ENCODE measurements at places on chromosomes 5 and 9.

DNA sequence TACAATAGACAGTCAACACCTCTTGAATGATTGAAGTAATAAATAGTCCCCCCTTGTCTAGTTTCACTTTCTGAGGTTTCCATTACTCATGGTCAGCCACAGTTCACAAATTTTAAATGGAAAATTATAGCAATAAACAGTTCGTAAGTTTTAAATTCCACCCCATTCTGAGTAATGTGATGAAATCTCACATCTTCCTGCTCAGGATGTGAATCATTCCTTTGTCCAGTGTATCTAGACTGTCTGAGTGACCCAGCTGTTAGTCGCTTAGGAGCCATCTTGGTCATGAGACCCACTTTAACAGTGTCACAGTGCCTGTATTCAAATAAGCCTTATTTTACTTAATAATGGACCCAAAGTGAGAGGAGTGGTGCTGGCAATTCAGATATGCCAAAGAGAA lies 311.6 kb upstream of the PRR16 start:
- DNase-seq, result no peak

GRCh38 chr5:57316798-57317327 lies 143.0 kb downstream of the GPBP1 start:
- no peak for DNase-seq

DNA sequence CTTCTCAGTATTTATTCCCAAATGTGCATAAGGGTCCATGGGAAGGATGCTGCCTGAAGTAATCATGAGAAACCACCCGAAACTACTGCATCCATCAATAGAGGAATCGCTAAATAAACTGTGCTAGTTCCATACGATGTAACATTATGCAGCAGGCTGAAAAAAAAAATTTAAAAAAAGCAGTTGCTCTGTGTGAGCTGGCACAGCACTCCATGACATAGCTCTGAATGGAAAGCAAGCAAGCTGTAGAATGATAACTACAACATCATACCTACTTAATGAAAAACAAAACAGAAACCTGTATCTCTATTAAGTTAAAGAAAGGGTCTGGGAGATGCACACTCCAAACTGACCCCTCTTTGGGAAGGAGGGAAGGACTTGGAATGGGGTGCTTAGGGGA lies 49.3 kb downstream of the SHB start:
- DNase-seq, result no peak

DNA sequence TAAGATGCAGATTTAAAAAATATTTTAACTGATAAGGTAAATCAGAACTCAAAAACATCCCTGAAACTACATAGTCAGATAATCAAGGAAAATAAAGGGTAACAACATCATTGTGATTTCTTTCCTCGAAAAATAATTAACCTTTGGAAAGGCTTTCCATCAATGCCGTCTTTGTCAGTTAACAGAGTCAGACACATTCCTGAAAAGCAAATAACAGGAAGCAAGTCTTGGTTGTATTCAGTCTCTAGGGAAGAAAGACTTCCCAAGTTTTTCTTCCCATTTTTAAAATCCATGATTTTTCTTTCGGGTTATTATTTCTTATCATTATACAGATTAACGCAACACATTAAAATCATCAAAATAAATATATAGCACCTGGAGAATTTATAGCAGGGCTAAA lies 256.4 kb upstream of the CDH6 start:
- no peak for DNase-seq

DNA sequence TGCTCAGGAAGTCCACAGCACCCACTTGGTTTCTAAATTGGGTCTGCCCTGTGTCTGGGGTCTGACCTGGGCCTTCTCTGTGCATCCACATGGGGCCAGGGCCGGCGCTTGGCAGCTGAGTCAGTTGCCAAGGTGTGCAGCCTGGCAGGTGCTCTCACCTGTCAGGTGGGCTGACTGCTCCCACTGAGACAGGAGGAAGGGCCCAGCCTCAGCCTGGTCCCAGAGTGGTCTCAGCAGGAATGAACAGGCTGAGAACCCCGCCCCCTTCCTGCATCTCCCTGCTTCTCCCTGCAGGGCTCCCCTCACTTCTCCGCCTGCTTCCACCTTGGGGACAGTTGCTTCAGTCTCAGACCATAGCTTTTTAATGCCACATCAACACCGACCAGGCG lies 60.5 kb downstream of the BARX1 start:
- DNase-seq, result no peak

- DNase-seq, result no peak
These were observed 22.6 kb downstream of the DUSP1 start for GRCh38 chr5:172748341-172748843.

- no peak for DNase-seq
These were observed 1.1 kb downstream of the UBTD2 start for GRCh38 chr5:172282272-172283019.

DNA sequence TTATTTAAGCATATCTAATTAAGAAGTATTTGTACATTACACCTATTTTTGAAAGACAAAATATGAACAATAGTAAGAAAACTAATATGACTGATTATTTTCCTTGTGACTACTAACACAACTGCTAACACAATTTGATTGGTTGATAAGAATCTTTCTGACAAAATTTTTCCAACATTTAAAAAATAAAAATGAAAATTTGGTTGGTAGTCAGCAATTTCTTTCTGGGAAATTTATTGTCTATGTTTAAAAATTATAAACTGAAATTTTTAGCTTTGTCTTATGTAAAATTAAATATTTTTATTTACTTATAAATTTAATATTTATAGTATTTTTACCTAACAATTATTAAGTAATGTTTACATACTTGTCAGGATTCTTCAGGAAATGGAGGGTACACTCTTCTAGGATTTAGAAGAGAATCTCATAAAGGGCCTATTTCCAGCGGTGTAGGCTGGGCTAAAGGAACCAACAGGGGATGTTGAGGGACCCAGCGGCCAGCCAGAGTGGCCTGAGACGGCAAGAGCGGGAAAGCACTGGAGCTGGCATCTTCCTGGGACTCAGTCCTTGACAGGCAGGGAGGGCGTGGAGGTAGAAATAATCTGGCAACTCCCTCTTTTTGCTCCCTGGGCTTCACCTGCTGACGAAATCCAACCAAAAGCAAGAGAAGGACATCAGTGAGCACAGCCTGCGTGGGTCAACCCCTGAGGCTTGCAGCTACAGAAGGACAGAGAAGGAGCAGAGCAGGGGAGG lies 14.7 kb upstream of the FAM120A start:
- no peak for DNase-seq

GRCh38 chr9:107488375-107489143 lies 1.0 kb downstream of the KLF4 start:
- no peak for DNase-seq

DNA sequence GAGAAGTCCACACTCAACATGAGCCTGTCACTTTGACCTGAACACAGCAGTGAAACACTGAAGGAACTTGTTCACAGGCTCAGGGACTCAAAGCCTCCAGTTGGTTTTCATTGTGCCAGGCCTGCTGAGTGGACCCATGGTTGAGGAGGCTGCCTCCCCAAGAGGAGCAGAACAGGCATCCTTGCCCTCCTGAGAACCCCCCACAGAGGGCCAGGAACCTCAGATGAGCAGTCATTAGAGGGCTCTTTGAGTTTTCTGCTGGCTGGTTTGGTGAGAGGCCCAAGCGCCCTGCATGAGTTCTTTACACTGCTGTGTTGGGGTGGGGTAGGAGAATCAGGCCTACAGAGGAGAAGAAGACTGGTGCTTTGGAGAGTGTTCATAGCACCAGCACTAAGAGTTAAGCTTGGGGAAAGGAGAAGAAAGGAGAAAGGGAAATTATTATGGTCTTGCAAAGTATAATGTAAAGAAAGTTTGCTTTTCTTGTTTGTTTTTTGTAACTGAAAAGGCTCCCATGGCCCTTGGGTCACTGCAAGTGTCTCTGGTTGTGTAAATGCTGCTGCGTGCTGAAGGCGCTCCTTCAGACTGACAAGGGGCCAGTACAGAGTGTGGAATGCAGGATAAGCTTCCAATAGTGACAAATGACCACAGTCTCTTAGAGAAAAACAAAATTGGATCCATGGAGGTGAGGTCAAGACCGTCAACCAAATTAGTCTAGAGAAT lies 100.2 kb downstream of the PDE8B start:
- DNase-seq, result no peak

- DNase-seq, result no peak
These were observed 24.4 kb downstream of the ZNF474 start for GRCh38 chr5:122153774-122154173.

DNA sequence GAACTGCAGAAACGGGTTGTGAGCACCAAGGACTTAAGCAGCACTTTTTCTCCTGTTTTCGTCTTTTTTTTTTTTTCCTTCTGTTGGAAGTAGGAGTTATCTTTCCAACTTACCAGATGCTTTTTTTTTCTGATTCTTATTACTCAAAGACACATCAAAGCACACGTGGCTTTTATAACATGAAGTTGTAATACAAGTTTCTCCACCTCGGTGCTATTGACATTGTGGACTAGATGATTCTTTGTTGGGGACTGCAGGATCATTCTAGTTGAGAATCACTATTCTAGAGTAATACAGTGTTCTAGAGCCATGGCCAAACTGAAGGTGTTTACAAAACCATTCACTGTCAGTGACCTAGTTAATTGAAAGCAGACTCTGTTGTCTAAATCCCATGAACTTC lies 51.5 kb downstream of the MYO10 start:
- no peak for DNase-seq

- DNase-seq, result no peak
These were observed 67.2 kb downstream of the PRLR start for GRCh38 chr5:35162848-35163709.

DNA sequence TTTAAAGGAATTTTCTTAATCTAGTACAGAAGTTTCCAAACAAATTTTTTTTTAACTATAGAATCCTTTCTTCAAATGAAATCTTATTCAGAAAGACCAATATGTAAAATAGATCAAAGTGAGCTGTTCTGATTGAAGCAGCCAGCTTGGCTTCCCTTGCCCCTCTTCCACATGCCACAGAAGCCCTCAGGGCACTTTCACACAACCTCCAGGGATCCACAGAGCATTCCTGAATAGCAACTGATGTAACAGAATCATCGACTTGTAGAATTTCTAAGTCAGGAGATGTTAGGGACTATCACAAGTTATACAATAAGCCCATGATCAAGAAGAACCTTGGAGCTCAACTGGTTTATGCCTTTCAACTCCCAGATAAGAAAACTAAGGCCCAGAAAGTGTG lies 427.8 kb upstream of the C9orf72 start:
- no peak for DNase-seq

DNA sequence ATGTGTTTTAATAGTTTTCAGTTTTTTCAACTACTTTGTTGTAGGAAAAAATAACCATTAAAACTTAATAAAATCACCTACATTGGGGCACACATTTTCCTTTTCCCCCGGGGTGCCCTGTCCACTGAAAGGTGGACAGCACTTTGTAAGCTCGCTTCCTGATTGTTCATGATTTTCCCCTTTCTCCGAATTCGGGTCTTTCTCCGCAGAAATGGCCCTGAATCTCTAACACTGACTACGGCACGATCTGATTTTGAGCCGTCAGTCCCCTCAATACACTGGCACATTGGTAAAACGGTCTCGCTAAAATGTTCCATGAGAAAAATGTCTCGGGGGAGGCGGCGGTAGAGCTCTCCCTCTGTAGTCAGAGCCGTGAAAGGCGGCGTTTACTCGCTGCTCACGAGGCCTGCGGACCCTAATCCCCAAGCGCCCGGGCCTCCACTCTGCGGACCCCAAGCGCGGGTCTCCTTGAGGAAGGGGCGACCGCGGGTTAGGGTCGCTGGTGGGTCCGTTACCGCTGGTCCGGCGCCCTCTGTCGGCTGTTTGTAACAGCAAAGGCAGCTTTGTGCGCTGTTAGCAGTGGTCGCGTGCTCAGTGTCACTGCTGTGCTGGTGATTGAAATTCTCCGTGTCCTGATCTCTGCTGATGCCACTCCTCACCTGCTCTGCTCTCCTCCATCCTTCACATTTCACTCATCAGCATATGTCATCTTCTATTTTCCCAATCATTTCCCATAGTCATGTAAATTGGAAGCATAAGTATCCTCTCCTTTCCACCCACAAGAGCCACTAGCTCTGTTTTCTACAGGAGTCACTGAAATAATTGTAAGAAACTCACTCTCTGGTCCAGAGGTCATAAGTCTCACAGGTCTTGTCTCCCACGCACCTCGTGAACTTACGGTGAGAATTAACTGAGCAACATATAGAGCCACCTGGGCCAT lies 10.8 kb upstream of the IFNA2 start:
- DNase-seq, result no peak

GRCh38 chr9:124263213-124263612 lies 5.5 kb downstream of the NEK6 start:
- DNase-seq, result no peak

DNA sequence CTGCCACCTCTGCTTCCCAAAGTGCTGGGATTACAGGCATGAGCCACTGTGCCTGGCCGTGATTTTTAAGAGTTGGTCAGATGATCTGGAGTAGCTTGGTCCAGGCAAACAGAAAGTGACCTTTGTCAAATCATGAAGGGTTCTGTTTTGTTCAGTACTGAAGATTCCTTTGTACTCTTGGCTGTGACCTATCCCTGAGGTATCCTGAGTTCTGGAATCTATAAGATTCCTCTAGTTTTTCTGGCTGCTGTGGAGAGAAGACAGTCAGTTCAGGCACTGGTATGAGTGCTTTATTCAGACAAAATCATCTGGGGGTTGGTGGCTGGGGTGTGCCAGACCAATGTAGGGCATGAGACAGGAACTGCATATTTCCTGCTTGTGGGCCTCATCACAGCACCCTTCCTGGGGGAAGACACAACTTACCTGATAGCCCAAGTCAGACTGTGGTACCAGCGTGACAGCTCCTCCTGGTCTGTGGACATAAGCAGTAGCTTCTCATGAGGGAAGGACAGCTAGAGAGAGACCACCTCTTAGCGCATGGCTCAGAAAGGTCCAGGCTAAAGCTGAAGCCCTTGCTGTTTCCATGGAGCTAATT lies 3.1 kb downstream of the ARHGEF39 start:
- no peak for DNase-seq

DNA sequence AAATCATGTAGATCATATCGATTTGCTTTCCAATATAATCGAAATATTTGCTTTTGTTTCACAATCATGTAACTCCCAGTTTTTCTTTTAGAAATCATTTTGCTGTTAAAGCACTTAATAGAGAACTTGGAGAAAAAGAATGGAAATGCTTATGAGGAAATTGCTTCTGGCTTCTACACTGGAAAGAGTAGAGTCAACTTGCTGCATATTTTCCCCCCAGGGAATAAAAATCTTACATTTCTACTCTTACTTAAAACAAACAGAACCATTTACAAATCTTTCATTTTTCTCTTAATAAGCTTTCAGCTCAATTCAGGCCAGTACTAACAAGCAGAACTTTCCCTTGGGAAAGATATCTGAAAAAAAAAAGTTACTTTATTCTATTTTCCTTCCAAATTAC lies 312.0 kb downstream of the CHSY3 start:
- DNase-seq, result no peak

DNA sequence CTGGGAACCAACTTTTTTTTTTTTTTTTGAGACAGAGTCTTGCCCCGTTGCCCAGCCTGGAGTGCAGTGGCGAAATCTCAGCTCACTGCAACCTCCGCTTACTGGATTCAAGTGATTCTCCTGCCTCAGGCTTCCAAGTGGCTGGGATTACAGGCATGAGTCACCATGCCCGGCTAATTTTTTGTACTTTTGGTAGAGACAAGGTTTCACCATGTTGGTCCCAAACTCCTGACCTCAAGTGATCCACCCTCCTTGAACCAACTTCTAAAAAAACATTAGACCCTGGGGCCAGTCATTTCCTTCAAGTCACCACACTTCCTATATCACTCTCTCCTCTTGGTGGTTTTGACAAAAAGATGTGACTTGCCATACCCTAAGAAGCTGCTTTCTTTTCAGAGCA lies 10.9 kb upstream of the SHROOM1 start:
- no peak for DNase-seq

Data from cortex of kidney (tissue), 1 donor.